Activated CD8-positive, alpha-beta memory T cell treated with anti-CD3 and anti-CD28 coated beads for 24 hours (primary cell): ENCODE measurements at places on chromosomes 12 and 14.
A peak's percentile ranks its signal among the peaks of the same experiment; 100 is the strongest.

DNA sequence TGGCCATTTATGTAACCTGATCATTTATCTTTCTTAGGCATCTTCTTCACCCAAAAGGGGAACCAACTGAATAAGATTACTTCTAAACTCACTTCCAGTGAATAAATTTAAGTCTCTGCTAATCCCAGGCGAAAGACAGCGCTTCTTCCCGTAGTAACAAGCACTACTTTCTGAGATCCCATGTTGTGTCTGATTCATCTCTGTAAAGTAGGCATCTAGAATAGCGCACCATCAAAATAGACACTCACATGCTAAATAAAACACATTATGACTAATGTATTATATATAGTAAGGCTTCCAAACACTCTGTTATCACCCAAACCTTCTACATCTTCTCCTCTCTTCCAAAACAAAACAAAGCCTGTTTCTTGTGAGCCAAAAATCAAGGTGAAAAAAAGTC, 15.1 kb downstream of the GTF2A1 start:
- no peak for DNase-seq

- no peak for DNase-seq
Measured at GRCh38 chr14:77970646-77971045, 170.7 kb downstream of the ADCK1 start.

DNA sequence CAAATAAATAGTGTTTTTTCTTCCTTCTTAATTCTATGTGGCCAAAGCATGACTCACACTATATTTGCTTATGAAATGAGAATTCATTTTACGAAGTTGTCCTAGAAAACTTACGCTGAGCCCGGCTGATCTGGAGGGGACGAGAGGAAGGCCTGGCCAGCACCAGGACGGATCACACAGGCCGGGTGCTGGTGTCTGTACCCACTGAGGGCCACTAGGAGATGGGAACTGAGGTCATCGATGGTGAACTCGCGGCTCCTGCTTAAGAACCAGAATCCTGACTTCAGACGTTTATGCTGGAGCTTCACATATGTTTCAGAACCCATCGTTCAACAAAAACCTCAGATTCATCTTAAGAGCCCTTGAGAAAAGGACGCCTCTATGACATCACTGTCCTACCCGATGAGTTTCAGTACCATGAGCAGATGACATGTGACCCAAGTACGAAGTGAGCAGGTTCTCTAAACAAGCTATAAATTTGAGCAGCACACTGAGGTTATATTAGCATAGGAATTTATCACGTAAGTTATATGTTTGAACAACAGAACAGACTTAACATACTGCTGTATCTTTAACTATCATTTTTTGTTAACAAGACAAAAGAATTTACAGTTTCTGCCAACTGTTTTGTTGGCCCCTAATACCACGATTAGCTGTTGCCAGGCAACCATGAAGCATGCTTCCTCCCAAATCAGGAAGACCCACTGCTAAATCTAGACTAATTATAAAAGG, 111.9 kb downstream of the FOXN3 start:
- DNase-seq = no peak

GRCh38 chr12:112194601-112195247, 69.4 kb downstream of the TRAFD1 start:
- DNase-seq = no peak

- no peak for DNase-seq
Measured at GRCh38 chr12:105423237-105423636, 92.7 kb downstream of the C12orf75 start.

- no peak for DNase-seq
Measured at GRCh38 chr14:95452893-95453712, 63.3 kb downstream of the SYNE3 start.

- peak; percentile 71 for DNase-seq
Measured at GRCh38 chr12:96210376-96211055, 16.3 kb downstream of the ELK3 start.

- peak; percentile 32 for DNase-seq
Measured at GRCh38 chr12:1928439-1929121, 10.1 kb upstream of the CACNA2D4 start.

DNA sequence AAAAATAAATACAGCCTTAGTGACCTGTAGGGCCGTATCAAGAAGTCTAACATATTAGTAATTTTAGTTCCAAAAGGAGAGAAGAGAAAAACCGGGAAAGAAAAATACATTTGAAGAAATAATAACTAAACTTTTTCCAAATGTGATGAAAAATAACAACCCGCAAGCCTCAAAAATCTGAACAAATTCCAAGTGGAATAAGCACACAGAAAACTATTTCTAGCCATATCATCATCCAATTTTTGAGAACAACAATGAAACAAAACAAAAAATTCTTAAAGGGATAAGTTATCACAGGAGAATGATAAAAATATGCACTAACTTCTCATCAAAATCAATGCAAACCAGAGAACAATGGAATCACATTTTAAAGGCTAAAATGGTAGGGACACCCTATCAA, 198.1 kb upstream of the PLXNC1 start:
- DNase-seq = no peak

DNA sequence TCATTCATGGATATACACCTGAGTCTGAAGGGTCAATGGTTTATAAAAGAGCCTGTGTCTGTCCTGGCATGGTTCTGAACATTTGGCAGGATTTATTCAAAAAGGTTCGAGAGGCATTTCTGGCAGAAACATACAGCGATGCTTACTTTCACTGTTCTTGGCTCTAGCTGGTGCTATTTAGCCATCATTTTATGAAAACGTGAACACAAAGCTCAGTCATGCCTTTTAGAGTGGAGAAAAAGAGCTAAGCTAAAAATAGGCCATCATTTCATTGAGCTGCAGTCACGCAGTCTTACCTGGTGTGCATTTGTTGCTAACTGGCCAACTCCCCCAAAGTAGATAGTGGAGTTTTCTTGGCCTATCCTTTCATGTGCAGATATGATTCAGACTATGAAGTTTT, 1209.5 kb downstream of the SLC16A7 start:
- no peak for DNase-seq

- DNase-seq = no peak
Measured at GRCh38 chr12:110844551-110845338, 2.0 kb upstream of the CCDC63 start.

DNA sequence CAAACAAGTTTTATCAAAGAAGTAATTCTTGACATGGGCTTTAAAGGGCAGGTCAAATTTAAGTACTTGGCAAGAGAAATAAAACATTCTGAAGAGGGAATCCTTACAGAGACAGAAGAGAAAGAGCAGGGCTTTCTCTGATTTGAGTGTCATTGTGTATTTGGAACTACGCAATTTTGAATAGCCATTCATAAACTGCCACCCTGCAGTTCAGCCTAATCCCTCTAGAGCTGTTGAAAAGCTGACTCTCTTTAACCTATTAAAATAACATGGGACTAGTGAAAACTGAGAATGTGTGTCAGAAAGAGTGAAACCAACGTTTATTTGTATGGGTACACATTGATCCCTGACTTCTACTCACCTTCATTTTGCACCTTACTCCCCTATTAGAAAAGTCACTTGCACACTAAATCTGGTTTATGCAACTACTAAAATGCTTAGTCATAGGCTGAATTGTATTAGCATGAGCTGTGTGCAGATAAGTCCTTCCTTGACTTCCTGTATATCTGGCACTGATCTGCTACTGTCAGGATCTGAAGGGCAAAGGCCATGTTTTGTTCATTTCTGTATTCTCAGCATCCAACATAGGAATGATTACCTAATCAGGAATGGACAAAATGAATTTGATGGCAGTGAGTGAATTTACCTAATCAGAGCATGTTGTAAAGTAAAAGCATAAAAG, 458.9 kb downstream of the NOVA1 start:
- DNase-seq = no peak

DNA sequence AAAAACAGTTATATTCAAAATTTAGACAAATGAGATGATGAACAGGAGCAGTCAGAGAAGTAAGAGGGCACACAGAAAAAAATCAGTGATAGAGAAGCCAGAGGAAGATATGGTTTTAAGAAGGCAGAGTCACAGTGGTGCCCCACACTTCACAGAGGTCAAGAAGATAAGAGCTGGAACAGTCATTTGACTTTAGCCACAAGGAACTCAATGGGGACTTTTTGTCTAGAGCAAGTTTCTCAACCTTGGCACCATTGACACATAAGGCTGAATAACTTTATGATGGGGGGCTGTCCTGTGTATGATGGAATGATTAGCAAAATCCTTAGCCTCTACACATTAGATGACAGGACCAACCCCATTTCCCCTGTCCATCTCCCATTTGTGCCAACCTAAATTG, 172.8 kb upstream of the PLEKHG7 start:
- DNase-seq = no peak

GRCh38 chr12:116458492-116458891, 100.7 kb upstream of the MAP1LC3B2 start:
- DNase-seq = no peak

DNA sequence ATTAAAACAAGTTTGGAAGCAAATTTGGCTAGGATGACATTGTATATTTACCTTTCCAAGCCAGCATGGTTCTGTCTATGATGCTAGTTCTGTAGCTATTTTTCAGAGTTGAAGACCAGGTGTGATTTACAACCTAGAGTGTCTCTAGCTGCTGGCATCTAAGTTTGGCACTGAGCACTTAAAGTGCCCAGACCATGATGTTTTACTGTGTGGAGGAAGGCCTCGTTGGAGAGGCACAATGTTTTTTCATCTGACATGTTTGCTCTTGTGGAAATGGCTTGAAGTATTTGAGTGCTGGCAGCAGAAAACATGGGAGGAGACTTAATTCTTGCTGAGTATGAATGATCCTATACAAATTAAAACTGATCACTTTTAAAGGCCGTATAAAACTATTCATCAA, 13.0 kb upstream of the C12orf71 start:
- no peak for DNase-seq

DNA sequence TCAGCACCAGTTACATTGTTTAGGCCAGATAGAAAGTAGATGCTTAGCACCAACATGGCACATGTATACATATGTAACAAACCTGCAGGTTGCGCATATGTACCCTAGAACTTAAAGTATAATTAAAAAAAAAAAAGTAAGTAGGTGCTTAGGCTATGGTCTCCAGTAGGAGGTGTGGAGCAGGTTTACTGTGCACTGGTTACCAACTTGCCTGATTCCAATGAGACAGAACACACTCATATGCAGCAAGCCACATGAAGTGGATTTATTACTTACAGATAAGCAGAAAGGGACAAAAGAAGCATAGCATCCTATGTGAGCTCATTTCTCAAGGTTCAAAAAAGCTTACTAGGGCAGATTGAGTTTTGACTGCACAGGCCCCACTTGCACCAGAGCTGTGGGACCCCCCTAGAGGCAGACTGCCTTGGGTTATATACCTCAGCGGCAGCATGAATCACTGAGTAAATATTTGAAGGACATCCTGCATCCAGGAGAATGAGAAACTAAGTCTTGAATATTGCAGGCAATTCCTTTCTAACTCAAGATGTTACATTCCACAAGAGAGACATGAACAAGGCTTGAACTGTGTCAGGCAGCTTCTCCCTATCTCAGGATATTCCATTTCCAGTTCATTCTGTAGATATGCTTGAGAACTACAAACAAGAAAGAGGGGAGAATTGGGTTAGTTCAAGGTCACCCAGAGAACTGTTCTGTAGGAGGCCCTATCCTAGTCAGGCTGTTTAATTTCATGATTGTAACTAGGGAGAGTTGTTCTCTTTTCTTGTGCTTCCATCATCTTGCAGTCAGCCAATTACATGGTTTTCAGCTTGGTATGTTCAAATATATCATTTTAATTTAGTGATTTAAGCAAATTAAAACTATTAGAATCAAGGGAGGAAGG, 30.1 kb downstream of the LRFN5 start:
- no peak for DNase-seq

- no peak for DNase-seq
Measured at GRCh38 chr14:91925001-91925726, 22.3 kb downstream of the FBLN5 start.

- no peak for DNase-seq
Measured at GRCh38 chr12:30970559-30971197, 44.1 kb downstream of the TSPAN11 start.

GRCh38 chr12:11954181-11954580, 116.6 kb upstream of the BCL2L14 start:
- DNase-seq = no peak

DNA sequence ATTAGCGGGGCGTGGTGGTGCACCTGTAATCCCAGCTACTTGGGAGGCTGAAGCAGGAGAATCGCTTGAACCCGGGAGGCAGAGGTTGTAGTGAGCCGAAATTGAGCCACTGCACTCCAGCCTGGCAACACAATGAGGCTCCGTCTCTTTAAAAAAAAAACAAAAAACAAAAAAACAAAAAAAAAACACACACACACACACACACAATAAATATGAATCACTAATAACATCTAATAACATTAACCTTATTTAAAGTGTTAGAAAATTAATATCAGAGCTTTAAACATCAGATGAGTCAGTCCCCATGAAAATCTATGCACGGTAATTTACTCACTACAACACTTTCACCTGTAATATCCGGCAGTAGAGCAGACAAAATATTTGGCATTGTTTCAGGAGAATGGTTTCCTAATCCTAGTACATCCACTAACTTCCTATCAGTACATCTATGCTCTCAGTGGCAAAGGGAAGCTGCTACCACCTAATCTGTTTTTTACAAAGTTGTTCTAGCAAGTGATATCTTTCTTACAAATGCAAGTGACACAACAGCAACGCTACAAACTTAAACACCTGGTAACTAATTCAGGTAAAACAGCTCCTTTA, 36.2 kb downstream of the MED13L start:
- DNase-seq = no peak

- no peak for DNase-seq
Measured at GRCh38 chr14:38866461-38866860, 236.6 kb downstream of the SEC23A start.

DNA sequence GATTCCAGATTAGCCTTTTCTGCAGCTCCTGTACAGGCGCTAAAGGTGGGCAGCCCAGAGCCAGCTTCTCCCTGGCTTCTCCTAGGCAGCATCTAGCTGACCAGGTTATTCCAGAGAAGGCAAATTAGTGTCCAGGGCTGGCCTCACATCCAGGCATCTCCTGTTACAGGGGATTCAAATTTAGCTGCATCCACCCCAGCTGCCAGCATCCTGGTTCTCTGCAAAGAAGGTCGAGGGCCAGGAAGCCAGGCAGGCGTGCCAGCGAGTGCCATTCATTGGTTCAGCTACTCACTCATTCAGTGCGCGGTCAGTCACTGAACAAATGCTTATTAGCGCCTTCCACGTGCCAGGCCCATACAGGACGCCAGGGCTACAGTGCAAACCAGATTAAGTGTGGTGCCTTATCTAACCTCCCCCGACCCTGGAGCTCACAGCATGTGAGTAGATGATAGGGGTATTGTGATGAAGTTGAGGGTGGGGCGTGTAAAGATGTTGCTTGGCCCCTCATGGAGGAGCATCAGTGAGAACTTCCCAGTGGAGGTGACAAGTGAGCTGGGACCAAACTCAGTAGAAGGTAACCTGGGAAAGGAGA, 15.7 kb upstream of the FAM222A start:
- DNase-seq = no peak

DNA sequence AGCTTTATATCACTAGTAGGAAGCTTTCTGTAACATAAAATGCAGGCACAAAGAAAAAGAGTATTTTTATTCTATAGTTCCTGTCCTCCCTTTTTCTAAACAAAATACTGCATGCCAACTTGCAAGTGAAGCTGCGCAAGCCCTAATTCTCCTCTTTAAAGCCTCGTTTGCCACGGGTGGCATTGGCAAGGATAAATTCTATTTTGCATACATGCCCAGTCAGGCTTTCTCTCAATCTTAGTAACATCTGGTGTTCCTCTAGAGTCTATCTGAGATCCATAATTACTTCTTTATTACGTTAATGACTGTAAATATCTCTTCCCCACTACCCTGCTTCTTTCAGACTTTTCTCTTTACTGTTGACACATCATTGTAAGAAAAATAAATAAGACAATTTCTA, 97.1 kb upstream of the DAAM1 start:
- no peak for DNase-seq
